Activated gamma-delta T cell (primary cell): ENCODE measurements at places on chromosomes 7 and 10.

DNA sequence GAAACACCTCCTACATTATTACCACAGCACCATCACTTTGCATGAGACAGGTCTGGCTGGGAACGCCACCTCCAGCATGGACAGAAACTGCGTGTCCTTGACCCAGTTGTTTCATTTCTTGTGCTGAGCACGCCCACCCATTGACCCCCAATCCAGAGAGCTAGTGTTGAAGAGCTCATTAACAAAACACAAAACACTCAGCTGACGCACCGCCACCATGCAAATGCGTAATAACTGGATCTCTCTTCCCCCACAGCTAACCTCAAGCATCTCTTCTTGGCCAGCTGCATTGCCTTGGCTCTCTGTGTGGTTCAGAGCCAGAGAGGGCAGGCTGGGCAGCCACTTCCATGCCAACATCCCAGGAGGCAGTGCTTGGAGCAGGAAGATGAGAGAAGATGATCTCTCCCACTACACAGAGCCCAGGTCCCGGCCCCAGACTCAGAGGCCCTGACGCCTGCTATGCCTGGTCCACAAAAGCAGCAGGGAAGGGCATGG is 173.5 kb downstream of the PLXNA4 start:
- DNase-seq, result no peak

DNA sequence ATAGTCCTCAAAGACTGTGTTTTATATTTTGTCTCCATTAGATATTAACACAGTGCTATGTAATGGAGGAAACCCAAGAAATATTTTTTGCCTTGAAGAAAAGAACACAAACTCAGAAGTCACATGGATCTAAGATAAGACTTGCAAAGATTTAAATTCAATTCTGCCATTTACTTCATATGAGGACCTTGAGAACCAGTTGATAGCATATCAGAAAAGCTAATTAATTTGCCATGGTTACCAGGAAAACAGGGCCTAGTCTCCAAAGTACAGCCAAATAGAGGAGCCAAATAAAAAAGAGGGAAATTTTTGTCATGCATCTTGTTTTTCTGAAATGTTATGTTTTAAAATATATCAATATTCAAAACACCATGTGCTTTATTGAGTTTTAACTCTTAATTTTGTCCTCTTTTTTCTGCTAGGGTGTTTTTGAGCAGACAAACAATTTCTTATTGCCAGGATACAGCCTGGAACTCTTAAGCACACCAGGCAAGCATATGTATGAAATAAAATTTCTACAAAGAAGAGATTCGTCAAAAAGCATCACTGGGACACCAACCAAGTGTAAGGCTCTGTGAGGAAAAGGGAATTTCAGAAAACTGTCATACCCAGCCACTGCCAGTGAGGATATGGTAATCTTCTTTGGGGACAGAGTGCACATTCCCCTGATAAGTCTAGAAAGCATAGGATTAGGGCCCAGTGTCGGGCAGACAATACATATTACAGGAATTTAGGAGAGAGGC is 10.6 kb upstream of the TOMM7 start:
- DNase-seq, result no peak

DNA sequence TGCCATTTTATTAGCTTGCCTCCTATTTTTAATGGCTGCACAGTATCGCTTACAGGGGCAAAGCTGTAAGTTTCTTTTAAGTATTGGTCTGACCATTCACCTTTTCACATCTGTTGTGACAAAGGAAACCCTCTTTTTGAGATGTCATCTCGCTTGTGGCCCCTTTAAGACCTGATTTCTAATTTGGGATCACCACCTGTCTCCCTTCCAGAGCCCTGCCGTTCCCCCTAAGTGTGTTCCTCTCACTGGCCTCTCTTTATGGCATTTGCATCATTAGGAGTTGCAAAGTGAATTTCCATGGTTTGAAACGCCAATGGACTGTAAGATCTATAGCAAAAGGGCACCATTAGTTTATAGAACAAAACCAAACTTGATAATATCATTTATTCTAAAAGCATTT is 1.4 kb downstream of the EPDR1 start:
- DNase-seq, result no peak

GRCh38 chr10:91681361-91682276 is 48.7 kb upstream of the PPP1R3C start:
- DNase-seq, result no peak

- no peak for DNase-seq
Measured at GRCh38 chr7:148367731-148368475, 222.7 kb upstream of the C7orf33 start.

- no peak for DNase-seq
Measured at GRCh38 chr10:43316516-43316915, 49.7 kb upstream of the RASGEF1A start.

DNA sequence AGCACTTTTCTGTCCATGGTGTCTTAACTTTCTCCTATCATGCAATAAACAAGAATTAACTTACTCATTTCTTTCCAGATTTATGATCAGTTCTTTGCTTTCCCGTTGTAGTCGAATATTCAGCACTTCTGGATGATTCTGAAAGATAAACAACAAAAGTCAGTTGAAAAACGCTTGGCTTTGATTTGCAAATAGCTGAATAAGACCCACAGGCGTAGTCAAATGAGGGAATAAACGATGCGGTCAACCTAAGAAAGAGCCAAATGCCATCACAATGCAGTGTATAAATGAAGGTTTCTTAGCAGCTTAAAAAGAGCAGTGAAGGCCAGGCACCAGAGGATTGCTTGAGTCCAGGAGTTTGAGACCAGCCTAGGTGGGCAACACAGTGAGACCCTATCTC is 109.4 kb downstream of the ADAM12 start:
- DNase-seq, result no peak

GRCh38 chr10:122307669-122308416 is 36.7 kb downstream of the BTBD16 start:
- no peak for DNase-seq

- no peak for DNase-seq
Measured at GRCh38 chr7:22027475-22027874, 81.8 kb upstream of the CDCA7L start.

GRCh38 chr10:15591431-15591830 is 128.3 kb downstream of the ITGA8 start:
- DNase-seq, result no peak

GRCh38 chr7:110718503-110719205 is 372.3 kb upstream of the LRRN3 start:
- DNase-seq, result no peak

DNA sequence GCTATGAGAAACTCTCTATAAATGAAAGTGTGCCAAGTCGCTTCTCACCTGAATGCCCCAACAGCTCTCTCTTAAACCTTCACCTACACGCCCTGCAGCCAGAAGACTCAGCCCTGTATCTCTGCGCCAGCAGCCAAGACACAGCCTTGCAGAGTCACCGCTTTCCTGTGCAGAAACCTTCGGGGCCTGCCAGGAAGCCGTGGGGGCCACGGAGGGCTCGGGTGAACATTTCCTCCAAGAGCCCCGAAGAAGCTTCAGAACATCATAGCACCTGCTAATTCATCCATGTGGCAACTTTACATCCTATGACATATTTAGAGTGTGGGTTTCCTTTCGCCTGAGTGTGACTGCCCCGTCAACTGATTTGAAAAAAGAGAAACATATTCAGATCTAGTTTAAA is 55.7 kb upstream of the PRSS58 start:
- DNase-seq, result no peak

- DNase-seq, result no peak
Measured at GRCh38 chr10:100895346-100895745, 17.4 kb upstream of the SLF2 start.

GRCh38 chr7:74039337-74039736 is 11.4 kb downstream of the ELN start:
- DNase-seq, result no peak

DNA sequence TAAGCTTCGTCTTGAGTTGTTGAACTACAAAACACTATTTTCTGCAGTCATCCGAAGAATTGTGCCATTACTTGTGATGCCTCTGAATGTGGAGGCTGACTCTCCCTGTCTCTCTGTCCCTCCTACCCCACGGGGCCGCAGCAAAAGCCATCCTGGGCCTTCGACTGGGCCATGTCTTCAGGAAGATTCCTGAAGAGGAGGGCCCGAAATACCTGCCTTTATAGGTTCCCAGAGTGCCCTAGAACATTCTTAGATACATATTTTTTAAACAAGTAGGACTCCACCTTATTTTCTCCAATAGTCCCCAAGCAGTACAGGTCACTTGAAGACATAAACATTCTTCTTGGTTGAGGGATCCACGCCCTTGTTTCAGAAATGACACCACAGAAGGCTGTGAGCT is 8.1 kb downstream of the IGFBP3 start:
- DNase-seq, result no peak

GRCh38 chr10:69215405-69216171 is 4.5 kb upstream of the HKDC1 start:
- no peak for DNase-seq

- DNase-seq, result no peak
Measured at GRCh38 chr10:123526356-123527064, 139.6 kb upstream of the GPR26 start.

GRCh38 chr10:133269367-133269766 is 7.3 kb downstream of the ADAM8 start:
- no peak for DNase-seq

DNA sequence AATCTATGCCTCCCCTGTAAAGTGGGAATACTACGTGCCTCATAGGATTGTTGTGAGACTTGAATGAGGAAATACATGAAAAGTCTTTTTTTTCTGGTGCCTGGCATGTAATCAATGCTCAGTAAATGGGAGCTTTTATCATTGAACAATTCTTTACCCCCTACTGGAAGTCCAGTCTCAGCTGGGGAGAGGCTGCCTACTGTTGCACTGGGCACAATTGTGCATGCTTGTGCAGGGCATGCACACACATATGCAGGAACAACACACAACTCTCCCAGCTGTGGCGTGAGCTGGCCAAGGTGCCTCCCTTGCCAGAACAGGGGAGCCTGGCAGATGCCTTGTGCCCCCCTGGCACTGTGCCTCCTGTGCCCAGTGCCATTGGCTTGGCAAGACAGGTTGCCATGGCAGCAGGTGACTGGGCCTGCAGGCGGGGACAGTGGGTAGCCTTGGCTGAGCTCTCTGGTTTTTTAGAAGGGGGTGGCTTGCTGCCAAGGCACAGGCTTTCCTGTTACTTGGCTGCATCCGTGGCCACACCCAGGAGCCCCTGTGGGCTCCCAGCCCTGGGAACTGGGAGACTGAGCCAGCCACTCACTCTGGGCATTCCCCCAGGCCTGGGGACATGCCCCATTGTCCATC is 16.1 kb upstream of the PALD1 start:
- DNase-seq, result no peak

DNA sequence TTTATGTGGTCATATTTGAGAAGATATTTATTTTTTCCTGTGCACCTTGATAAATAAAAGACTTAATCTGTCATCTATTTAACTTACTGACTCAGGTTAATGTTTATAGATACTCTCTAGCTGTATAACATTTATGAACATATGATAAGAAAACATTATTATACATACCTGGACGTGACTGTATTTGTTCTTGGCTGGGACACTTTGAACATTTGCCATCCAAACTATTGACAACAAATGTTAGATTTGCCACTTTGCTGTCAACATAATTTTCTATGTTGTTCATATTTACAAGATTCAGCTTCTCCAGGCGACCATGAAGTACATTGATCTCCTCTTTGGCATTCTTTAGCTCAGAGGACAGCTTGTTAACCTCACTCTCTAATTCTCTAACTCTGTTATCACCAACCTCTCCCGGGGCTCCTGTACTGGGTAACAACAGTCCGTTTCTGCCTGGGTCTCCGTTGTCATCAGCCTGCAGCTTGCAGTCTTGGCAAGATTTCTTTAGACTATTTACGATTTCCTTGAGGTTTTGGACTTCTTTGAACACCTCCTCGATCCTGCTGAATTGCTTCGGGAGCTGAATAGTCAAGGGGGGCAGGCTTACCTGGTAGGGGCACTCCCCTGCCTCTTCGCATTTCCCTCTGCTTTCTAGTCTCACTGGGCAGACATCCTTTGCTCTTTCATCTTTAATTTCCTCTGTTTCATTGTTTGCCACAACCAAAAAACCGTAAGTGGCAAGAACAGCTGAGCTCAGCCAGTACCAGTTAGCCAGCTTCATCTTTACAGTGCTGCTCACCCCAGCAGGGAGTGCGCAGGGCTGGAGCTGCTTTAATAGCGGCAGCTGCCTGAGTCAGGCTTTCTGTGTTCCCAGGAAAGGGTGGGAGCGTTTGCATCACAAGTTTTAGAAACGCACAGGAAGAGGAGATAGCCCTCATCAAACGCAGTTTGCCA is at the start of gene FGL2:
Gene FGL2 (minus strand): TSS at position 807 of the 954 bp plus-strand sequence. CDS start 26 bp downstream, at position 781.
- DNase-seq, result no peak

DNA sequence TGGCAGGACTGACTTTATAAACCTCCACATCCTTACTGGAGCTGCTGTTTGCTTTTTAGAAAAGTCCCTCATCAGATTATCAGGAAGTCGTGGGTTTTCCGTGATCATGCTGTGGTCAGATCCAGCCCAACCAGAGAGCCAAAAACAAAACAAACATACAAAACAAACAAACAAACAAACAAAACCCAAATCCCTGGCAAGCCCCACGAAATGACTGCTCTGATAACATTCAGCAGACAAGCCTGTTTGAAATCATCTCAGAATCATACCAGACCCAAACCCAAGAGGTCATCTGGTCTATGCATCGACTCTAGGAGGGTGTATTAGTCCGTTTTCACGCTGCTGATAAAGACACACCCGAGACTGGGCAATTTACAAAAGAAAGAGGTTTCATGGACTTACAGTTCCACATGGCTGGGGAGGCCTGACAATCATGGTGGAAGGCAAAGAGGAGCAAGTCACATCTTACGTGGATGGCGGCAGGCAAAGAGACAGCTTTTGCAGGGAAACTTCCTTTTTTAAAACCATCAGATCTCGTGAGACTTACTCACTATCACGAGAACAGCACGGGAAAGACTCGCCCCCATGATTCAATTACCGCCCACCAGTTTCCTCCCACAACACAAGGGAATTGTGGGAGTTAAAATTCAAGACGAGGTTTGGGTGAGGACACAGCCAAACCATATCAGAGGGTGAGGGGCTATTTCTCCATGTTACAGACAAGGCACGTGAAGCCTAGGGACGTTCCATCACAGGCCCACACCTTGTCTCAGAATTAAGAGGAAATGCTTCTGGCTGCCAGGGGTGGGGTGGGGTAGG is 85.7 kb downstream of the PARP12 start:
- DNase-seq, result no peak

GRCh38 chr10:88525371-88526069 is 57.6 kb downstream of the RNLS start:
- DNase-seq, result no peak

DNA sequence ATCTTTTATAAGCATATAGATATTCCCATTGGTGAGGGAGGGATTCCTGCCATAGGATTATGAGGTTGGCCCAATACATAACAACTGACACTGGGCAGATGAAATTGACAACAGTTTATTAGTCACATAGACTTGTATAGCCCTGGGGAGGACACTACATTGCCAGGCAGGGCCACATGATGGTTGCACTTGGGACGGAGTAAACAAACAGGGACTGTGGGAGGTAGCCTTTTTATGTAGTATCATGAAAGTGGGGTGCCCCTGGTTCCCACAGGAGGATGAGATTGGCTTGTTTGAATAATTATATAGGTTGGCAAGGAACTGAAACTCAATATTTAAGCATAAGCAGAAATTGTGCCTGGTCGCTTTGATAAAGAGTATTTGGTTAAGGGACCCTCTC is 23.5 kb downstream of the TRIM24 start:
- DNase-seq, result no peak
